Right ventricle myocardium superior (tissue), 1 donor: ENCODE measurements at places on chromosomes 1 and 21. TPM values are rescaled to one million over a fixed set of nuclear protein-coding genes. Genes with fewer than 3 reads are reported as not detected.

DNA sequence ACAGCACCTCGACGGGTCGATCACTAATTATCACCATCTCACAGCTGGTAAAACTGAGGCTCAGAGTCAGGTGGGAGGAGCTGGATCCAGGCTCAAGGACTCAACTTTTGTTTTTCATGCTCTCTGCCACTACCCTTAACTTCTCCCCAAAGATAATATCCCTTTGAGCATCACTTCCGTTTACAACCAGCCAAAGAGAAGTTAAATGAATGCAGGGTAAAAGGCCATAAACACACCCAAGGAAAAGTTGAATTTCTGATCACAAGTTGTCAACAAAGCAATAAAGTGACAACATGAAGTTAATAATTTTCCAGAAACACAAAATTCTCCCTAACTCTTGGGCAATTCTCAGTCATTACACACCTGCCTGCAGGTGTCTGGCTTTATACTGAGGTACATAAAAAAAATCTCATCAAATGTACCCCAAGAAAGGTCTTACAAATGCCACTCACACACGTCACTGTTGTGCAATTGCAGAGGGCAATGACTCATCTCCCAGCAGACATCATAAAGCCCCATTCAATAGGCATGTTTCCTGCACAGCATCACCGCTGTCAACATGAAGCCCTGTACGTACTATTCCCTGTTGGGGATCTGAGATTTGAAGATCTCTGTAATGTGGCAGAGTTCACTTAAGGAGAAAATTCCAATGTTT is 3.4 kb downstream of the OR2T11 start:
- DNase-seq: no peak

GRCh38 chr1:173095632-173096031 is 44.9 kb upstream of the TNFSF18 start:
- no peak for DNase-seq

DNA sequence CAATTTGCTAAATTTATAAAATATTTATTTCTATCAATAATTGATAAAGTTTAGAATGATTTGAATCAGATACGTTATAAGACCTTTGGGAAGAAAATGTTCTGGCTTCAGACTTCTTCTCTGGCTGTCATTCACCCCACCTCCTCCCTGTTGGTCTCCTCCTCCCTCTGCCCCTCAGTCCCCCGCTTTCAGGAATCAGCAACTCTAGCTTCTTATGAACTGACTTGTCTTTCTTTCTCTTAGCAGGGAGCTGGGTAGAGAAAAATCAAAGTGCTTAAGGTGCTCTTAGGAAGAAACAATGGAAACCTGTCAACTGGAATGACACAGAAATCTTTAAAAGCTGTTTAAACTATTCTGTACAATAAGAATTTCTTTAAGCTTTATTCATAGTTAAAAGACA is 71.3 kb upstream of the ETV3 start:
- no peak for DNase-seq

DNA sequence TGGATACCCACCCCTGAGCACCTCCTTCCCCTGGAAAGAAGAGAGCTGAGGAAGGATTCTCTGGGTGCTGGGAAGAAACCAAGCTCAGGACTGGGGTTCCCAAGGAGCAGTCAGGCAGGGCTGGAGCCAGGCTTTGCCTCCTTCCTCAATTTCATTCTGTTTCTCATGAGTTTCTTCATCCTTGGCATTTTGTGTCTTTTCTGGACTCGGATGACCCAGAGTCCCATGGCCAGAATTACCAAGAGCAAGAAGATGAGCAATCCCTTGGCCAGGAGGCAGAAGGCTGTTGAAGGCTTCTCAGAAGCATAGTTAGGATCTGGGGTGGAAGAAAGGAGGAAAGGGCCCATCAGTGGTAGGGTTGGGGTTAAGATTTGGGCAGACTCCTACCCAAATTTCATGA is 2.5 kb downstream of the SLAMF9 start:
- no peak for DNase-seq

DNA sequence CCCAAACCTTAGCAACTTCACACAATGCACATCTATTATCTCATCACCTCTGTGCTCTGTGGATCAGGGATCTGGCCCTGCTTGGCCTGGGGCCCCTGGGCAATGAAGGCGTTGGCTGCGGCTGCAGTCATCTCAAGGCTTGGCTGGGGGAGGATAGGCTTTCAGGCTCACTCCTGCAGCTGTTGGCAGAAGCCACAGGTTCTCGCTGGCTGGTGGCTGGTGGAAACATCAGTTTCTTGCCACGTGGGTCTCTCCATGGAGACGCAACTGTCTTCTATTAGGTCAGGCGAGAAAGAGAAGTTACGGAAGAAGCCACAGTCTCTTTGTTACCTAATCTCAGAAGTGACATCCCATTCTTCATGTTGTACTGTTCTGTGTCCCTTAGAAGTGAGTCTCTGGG is 3.6 kb upstream of the NPPA start:
- DNase-seq: no peak

DNA sequence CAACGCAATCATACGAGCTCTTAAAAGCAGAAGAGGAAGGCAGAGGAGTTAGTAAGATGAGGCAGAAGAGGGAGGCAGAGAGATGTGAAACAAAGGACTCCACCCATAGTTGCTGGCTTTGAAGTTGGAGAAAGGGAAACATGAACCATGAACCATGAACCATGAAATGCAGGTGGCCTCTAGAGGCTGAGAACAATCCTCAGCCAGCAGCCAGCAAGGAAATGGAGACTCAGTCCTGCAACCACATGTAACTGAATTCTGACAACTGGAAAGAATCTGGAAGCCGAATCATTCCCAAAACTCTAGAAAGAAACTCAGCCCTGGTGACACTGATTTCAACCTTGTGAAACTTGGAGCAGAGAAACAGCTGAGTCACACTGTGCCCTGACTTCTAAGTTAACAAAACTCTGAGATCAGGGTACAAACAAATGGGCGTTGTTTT is 10.1 kb downstream of the DIPK1A start:
- DNase-seq: no peak

Gene HES5
- total RNA-seq: 1.6 TPM

DNA sequence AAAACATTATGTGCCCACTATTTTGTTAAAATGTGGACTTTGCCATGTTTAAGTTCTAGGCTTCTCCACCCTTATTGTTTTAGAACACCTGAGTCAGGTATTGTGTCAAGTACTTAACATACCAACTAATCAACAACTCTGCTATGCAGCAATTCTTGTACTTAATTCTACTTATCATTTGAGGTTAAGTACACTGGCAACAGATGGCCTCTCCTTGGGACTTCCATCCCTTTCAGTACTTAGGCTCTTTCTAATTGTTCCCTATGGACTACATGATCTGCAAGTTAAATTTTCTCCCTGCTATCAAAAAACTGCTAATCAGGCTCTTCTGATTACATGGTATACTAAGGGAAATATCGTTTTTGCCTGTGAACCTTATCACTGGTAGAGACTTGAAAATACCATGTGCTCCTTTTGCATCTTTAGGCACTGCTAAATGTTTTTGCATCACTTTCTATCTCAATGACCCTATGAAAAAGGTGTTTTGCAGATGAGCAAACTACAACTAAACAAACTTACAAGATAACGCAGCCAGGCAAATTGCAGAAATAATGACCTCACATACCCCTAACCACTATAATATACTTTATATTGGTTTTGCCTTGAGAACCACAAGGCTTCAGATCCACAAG is 18.9 kb downstream of the SFPQ start:
- no peak for DNase-seq

- no peak for DNase-seq
Measured at GRCh38 chr1:208446271-208446691, 202.1 kb upstream of the PLXNA2 start.

DNA sequence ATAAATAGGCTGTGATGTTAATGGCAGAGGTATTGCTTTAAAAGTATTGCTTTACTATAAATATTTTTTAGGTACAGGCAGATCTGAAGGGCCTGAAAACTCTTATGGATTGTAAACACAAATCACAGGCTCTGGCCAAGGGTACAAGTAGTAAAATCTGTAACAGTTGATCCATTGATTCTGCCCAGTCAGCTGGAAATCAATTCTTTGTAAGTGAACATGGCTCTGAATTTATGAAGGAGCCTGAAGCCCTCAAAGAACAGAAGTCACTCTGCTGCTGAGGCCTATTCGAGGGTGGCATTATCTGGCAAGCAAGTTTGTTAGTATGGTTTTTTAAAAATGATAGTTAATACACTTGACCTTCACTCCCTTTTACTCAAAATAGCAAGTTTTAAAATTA is 834.0 kb upstream of the TMPRSS15 start:
- no peak for DNase-seq

- DNase-seq: no peak
Measured at GRCh38 chr1:81213279-81213678, 587.5 kb upstream of the ADGRL2 start.

Gene NUDT4B
- 0.38 TPM for total RNA-seq

- no peak for DNase-seq
Measured at GRCh38 chr1:243575070-243575469, 275.0 kb downstream of the AKT3 start.

Gene ELAPOR1
- 0.19 TPM for total RNA-seq

- no peak for DNase-seq
Measured at GRCh38 chr1:110533230-110533629, 14.3 kb upstream of the KCNA10 start.

DNA sequence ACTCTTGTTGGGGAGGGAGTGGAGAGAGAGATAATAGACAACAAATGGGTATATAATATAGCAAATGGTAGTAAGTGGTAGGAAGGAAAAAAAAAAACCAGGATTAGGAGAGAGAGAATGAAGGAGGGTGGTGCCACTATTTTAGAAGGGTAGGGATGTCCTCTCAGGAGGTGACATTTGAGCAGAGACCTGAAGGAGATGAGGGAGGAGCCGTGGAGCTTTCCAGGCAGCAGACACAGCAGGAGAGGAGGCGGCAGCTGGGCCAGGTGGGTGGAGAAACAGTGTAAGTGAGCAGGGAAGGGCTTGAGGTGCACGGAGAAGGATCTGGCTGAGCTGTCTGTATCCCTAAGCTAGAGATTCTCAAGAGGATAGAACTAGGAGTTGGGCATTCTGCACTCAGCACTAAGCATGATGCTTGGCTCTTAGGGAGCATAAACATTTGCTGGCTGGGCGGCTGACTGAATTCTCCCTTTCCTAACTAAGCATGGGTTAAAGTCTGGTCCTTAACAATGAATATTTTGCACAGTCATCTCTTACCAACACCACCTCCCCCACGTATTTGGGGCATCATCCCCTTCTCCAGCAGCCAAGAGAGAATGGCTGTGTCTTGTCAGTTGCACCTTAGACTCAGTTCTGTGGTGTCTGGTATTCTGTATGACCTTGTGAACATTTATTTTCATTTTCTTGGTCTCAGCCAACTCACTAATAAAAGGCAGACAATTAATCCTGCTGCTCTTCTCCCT is 27.6 kb upstream of the SARS1 start:
- no peak for DNase-seq

Gene AMY2A
- total RNA-seq: not detected

- DNase-seq: no peak
Measured at GRCh38 chr1:172960454-172961208, 90.1 kb downstream of the TNFSF18 start.

Gene ATP6V1G3
- total RNA-seq: not detected

DNA sequence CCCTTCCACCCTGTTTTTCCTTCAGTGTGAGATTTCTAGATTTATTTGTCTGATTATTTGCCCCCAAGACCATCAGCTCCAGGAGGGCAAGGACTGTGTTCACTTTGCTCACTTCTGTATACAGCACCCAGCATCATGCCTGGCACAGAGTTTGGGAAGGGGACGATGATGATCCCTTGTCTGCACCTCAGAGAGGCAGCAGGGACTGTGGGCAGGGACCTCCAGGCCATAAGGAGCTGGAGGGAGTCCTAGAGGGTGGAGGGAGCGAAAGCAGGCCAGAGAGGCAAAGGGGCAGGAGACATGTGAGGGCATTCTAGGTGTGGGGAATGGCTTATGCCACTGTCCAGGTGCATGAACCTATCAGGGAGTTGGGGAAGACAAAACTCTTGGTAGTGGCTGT is 32.8 kb downstream of the H3-3A start:
- DNase-seq: no peak

GRCh38 chr1:61623852-61624251 is 101.1 kb downstream of the TM2D1 start:
- DNase-seq: no peak

Gene C4BPA
- total RNA-seq: 0.08 TPM

DNA sequence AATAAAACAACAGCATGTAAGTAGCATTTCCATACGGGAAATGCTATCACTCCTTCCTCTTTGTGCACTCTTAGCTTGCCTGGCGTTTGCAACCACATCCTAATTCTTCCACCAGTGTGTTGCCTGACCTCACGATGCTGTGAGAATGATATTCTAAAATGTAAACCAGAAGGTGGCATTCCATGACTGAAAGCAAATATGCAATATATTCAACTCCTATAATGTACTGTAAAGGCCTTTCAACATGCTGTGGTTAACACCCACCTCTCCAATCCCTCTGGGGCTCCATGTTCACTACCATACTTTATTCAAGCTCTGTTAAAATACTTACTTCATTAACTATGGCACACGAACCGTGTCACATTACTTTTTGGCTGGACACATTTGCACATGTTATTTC is 420.6 kb upstream of the DEPDC1 start:
- DNase-seq: no peak

Gene MAP3K6
- 41.0 TPM for total RNA-seq

DNA sequence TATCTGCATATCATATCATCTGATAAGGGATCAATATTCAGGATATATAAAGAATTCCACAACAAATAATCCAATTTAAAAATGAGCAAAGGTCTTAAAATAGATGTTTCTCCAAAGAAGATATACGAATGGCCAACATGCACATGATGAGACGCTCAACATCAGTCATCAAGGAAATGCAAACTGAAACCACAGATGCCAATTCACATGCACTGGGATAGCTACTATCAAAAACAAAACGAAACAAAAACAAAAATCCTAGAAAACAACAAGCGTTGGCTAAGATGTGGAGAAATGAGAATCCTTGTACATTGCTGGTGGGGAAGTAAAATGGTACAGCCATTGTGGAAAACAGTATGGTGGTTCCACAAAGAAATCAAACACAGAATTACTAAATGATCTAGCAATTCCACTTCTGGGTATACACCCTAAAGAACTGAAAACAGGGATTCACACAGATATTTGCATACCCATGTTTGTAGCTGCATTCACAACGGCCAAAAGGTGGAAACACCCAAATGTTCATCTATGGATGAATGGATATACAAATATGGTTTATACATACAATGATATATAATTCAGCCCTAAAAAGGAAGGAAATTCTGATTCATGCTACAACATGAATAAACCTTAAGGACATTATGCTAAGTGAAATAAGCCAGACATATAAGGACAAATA is 79.4 kb downstream of the PCSK9 start:
- no peak for DNase-seq

DNA sequence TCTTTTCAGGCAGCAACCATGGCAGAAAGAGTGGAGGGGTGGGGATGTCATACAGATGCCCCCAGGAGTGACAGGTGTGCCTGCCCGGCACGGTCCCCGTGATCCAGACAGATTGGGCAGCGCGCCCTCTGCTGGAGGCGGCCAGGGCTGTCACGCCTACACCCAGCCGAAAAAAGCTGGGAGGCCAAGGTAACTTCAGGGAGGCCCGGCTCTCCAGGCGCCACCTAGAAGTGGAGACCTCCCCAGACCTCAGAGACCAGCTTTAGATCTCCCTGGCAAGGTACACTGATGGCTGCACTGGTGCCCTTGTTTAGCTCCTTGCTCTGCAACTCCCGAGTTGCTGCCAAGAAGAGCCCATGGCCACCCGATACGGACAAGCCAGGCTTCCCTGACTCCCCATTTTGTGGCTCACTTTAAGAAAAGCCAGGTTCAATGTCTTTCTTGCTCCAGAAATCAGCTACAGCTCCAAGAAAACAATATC is 6.6 kb downstream of the GOLT1A start:
- peak; percentile 80 for DNase-seq
